ENCODE measurements at places on chromosomes 13 and 19. TPM values are rescaled to one million over a fixed set of nuclear protein-coding genes. Genes with fewer than 3 reads are reported as not detected.
A peak's percentile ranks its signal among the peaks of the same experiment; 100 is the strongest.

VWA8 gene
- total RNA-seq = 17.8 TPM

DNA sequence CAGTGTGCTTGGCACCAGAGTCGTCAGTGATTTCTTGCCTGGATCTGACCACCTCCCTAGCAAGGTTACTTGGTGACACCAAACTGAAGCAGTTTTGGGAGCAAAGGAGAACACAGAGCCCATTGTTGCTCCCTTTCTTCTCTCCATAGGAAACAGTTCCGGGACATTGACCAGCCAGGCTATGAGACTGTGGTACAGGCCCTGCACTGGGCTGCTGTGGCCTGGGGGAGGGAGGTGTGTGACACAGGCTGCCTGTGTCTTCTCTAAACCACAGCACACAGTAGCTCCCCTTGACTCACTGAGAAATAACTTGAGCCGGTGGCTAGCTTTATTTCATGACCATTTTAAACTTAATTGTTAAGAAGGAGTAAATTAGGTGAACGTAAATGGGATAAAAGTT, 214.8 kb upstream of the UBL3 start:
- H3K27me3 ChIP-seq = peaks cover 8% of the 10 kb centered on the region
- H3K27ac ChIP-seq = no peak overlapping the region
- no peaks in the 10 kb centered on the region for H3K4me1 ChIP-seq
- H3K4me3 ChIP-seq = no peak overlapping the region
- DNase-seq = no peak

GRCh38 chr19:50877338-50877737, 4.1 kb downstream of the KLK2 start:
- H3K27me3 ChIP-seq = peaks cover 18% of the 10 kb centered on the region
- H3K27ac ChIP-seq = no peak overlapping the region
- H3K4me3 ChIP-seq = no peak overlapping the region
- no peaks in the 10 kb centered on the region for H3K4me1 ChIP-seq
- no peaks in the 10 kb centered on the region for H3K36me3 ChIP-seq

- no peak overlapping the region for H3K27ac ChIP-seq
- no peak for DNase-seq
- no peaks in the 10 kb centered on the region for H3K4me1 ChIP-seq
- H3K27me3 ChIP-seq = no peaks in the 10 kb centered on the region
- no peak overlapping the region for H3K4me3 ChIP-seq
- H3K36me3 ChIP-seq = no peaks in the 10 kb centered on the region
Observed at GRCh38 chr13:105982219-105982930, 553.1 kb downstream of the EFNB2 start.

DNA sequence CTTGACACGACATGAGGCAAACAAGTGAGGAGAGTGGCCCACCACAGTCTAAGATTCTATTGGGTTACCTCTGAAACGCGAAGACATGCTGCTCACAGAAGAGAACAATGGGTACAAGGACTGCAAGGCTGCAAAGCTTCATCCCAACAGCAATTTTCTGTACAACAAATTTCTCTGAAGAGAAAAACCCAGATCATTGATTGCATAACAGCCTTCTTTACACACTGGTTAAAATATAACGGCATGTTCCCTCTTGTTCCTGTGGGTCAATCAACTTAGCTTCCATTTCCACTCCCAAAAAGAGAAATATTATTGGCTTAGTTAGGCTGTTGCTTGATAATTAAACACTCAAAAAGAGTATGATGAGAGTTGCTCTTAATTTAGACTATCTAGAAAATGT, at the start of gene CPB2:
Gene CPB2 (minus strand): TSS at position 166 of the 400 bp plus-strand sequence. CDS start 24 bp downstream, at position 142.
- H3K4me3 ChIP-seq = no peak within 1 kb of the TSS
- H3K27me3 ChIP-seq = peaks cover 9% of the 10 kb centered on the region
- DNase-seq = no peak
- H3K36me3 ChIP-seq = no peaks in the 10 kb centered on the region

- H3K4me1 ChIP-seq = peaks cover 8% of the 10 kb centered on the region
- peaks cover 5% of the 10 kb centered on the region for H3K36me3 ChIP-seq
- H3K4me3 ChIP-seq = no peak overlapping the region
- DNase-seq = no peak
- H3K27ac ChIP-seq = peak overlapping the region; percentile 36
Observed at GRCh38 chr19:45008552-45008951, 7.3 kb downstream of the RELB start.

- H3K4me3 ChIP-seq = no peak overlapping the region
- H3K36me3 ChIP-seq = no peaks in the 10 kb centered on the region
- peaks cover 12% of the 10 kb centered on the region for H3K4me1 ChIP-seq
- H3K27me3 ChIP-seq = peaks cover 3% of the 10 kb centered on the region
- no peak for DNase-seq
- no peak overlapping the region for H3K27ac ChIP-seq
Observed at GRCh38 chr13:24060993-24061392, 99.5 kb upstream of the SPATA13 start.

DNA sequence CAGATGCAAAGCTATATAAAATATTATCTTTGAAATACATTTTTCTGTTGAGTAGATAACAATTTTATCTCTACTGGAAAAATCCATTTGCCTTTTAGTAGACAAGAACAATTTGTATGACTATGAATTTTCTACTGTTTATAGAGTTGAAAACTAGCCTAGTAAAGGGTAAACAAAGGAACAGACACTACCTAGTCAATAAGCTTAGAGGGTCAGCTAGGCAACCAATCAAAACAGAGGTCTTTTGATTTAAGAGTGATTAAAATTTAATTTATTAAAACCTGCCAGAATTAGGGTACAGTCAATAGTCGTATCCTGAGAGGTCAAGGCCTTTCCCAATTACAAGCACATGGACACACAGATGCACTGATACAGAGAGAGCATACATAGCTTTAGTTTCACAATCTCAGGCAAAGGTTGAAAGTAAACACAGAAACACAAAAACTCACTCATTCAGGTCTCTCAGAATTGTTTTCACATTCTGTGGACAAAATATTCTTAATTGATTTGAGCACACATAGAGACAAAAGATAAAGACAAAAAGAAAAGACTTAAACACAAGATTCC, 24.5 kb upstream of the GPC6 start:
- no peak overlapping the region for H3K27ac ChIP-seq
- no peak overlapping the region for H3K4me3 ChIP-seq
- no peaks in the 10 kb centered on the region for H3K36me3 ChIP-seq
- no peak for DNase-seq
- no peaks in the 10 kb centered on the region for H3K4me1 ChIP-seq
- no peaks in the 10 kb centered on the region for H3K27me3 ChIP-seq

- H3K4me1 ChIP-seq = peaks cover 40% of the 10 kb centered on the region
- H3K27ac ChIP-seq = peak overlapping the region; percentile 78
- H3K27me3 ChIP-seq = no peaks in the 10 kb centered on the region
- peaks cover 12% of the 10 kb centered on the region for H3K36me3 ChIP-seq
- no peak for DNase-seq
Observed at GRCh38 chr19:41425174-41426115, 1.7 kb downstream of the B3GNT8 start.

DNA sequence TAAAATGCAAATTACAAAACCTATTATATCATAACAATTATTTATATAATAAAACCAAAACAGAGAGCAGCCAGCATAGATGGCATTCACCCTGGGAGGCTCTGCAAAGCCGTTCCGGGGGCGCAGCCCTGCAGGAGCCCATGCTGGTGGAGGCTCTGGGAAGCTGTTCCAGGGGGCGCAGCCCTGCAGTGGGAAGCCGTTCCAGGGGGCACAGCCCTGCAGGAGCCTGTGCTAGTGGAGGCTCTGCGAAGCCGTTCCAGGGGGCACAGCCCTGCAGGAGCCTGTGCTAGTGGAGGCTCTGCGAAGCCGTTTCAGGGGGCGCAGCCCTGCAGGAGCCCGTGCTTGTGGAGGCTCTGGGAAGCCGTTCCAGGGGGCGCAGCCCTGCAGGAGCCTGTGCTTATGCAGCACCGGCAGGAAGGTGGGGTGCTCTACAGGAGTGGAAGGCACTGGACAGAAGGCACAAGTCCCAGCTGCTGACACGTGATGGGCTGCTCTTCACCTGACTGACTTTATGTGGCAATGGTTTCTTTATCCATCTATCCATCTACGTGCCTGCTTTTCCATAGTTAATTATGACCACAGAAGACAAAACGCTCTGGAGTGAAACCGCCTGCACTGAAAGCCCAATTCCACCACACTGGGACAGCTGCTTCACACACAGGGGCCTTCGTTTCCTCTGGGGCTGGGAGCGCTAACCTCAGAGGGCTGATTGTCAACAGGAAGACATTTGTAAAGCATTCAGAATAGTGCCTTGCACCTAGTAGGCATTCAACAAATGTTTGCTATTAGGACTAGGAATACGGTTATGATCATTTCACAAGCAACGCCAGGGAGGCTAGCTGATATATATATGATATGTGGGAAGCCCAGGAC, 23.7 kb downstream of the PCID2 start:
- H3K27ac ChIP-seq = peak overlapping the region; percentile 88
- no peaks in the 10 kb centered on the region for H3K27me3 ChIP-seq
- peak overlapping the region; percentile 58 for H3K4me3 ChIP-seq

All from activated CD4-positive, alpha-beta T cell treated with anti-CD3 and anti-CD28 coated beads, Interleukin-2, amount 10 ng/mL, durations not matched to agents 7 days and 5 days (primary cell).